ENCODE measurements at places on chromosomes 11 and 22.

DNA sequence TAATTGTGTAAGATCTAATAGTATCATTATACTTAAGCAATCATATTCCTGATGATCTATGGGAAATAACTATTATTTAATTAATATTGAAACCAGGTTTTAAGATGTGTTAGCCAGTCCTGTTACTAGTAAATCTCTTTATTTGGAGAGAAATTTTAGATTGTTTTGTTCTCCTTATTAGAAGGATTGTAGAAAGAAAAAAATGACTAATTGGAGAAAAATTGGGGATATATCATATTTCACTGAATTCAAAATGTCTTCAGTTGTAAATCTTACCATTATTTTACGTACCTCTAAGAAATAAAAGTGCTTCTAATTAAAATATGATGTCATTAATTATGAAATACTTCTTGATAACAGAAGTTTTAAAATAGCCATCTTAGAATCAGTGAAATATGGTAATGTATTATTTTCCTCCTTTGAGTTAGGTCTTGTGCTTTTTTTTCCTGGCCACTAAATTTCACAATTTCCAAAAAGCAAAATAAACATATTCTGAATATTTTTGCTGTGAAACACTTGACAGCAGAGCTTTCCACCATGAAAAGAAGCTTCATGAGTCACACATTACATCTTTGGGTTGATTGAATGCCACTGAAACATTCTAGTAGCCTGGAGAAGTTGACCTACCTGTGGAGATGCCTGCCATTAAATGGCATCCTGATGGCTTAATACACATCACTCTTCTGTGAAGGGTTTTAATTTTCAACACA is 6.4 kb downstream of the BIRC3 start:
- DNase-seq, result no peak
- no peak overlapping the region for H3K4me3 ChIP-seq

- H3K4me1 ChIP-seq, result peaks cover 11% of the 10 kb centered on the region
- no peaks in the 10 kb centered on the region for H3K36me3 ChIP-seq
- H3K27me3 ChIP-seq, result no peaks in the 10 kb centered on the region
- H3K27ac ChIP-seq, result peak overlapping the region; percentile 75
- peak overlapping the region; percentile 23 for H3K4me3 ChIP-seq
- no peak for DNase-seq
Observed at GRCh38 chr22:24208012-24208749, 26.9 kb downstream of the SUSD2 start.

- no peak overlapping the region for H3K27ac ChIP-seq
- H3K4me1 ChIP-seq, result peaks cover 52% of the 10 kb centered on the region
- H3K27me3 ChIP-seq, result no peaks in the 10 kb centered on the region
- no peak for DNase-seq
- H3K36me3 ChIP-seq, result peaks cover 1% of the 10 kb centered on the region
- H3K4me3 ChIP-seq, result no peak overlapping the region
Observed at GRCh38 chr11:35785287-35786167, 123.0 kb downstream of the TRIM44 start.

DNA sequence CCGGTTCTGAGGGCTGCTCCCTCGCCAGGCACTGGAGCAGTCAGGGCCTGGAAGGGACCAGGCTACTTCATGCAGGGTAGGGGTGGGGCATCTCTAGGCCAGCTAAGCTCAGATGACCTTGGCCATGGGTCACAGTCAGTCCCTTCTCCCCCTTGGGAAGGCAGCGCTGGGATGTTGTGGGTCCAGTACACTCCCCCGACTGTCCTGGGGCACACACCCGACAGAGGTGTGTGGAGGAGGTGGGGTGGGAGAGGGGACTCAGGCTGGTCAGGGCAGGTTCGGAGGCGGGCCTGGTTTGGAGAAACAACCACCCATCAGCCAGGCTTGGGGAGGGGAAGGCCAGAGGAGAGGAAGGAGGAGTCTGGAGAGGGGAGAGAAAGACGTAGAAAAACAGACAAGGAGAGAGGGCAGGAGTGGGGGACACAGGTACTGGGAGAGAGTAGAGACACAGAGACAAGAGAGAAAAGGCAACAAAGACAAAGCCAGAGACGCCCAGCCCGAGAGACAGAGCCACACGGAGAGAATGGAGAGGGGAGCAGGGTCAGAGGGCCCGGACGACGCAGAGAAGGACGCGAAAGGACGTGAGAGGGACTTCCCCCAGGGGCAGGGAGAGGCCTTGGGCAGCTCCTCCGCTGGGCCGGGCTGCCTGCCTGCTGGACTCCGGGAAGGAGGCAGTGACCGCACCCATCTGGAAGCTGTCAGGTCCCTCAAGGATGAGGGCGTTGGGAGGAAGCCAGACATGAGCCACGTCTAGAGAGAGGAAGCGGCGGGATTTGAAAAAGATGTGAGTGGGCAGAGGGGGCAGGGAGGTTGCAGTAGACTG is 30.6 kb upstream of the TSKU start:
- H3K27ac ChIP-seq, result peak overlapping the region; percentile 57
- no peaks in the 10 kb centered on the region for H3K27me3 ChIP-seq
- no peak for DNase-seq
- peak overlapping the region; percentile 29 for H3K4me3 ChIP-seq
- no peaks in the 10 kb centered on the region for H3K36me3 ChIP-seq

DNA sequence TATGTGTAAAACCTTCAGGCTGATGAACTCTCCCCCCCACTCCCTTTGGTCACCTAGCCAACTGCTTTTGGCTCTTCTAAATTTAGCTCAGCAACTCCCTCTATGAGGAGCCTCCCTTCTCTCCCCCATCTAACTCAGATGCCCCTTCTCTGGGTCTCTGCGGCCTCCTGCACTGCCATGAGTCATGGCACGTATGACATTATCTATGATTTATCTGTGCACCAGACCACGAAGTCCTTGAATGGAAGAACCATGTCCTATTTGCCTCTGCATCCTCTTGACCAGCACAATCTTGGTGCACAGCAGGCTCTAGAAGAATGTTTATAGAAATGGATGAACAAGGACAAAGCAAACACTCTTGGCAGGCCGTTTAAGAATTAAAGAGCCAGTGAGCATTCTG is 46.0 kb downstream of the RPL27A start:
- no peak overlapping the region for H3K27ac ChIP-seq
- DNase-seq, result no peak
- no peak overlapping the region for H3K4me3 ChIP-seq

- no peak overlapping the region for H3K4me3 ChIP-seq
- no peaks in the 10 kb centered on the region for H3K4me1 ChIP-seq
- DNase-seq, result no peak
- no peaks in the 10 kb centered on the region for H3K36me3 ChIP-seq
Observed at GRCh38 chr22:30492144-30492543, 13.4 kb downstream of the SEC14L4 start.
